ENCODE measurements at places on chromosomes 2 and 18.

DNA sequence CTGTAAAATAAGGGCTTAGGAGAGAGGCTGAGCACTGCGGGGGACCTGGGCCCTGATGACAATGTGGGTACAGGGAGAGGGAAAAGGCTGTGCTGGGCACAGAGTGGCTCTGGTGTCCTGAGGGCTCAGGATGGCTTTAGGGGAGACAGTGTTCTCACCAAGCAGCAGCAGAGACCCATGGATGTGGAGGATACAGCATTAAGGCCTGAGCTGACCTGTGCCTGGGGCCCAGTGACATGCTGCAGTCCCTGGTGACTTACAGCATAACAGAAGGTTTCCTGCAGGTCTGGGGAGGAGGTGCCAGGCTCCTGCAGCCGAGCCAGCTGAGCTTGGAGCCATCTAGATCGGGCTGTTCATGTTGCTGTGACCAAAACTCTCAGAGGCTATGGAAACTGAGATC, 191.3 kb upstream of the SMAD2 start:
- no peak for DNase-seq

DNA sequence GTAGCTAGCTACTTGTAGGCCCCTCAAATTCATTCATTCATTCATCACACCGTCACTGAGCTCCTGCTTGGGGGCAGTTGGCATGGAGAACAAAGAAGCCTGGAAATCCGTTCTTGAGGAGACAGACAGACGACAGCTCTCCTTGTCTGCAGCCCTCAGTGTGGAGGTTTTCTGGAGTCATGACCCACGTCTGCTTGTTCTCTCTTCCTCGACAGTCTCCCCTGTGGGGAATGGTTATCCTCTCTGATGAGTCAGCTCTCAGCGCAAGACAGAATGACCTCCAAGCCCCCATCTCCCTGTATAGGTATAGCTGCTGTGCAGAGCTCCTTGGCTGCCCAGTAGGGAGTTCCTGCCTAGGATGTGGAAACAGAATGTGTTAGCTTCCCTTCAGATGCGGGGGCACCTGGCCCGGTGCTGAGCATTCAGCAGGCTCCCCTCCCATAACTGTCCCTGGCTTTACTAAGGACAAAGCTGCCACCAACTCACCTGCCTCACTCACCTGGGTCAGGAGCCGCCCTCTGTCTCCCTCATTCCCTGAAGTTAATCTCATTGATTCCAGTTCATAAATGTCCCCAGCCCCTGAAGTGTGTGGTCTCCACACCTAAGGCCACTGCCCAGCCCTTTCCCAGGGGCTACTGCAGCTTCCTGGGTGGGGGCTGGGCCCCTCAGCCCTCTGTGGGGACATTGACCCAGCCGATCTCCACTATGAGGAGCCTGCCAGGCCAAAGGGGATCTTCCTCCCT, 124.7 kb downstream of the ACKR3 start:
- no peak for DNase-seq

- no peak for DNase-seq
These were observed 22.5 kb upstream of the RAB27B start for GRCh38 chr18:54805571-54806334.

DNA sequence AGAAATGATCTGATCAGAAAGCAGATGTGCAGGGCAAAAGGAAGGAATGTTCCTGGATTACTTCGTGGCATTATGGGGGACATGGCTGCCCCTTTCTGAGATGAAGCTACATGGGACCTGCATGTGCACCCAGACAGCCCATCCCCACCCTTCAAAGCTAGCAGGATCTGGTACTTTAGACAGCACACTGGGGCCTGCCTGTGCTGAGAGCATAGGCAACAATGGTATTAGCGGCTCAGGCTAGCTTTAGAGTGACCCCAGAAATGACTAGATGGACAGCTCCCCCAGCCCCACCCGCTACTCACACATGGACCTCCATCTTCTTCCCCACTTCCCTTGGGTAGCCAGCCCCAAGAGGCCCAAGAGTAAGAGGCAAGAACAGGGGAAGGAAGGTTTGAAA, 61.5 kb upstream of the NFE2L2 start:
- no peak for DNase-seq

GRCh38 chr18:78662879-78663278, 316.7 kb upstream of the SALL3 start:
- no peak for DNase-seq

GRCh38 chr2:121905201-121905600, 149.8 kb downstream of the TSN start:
- no peak for DNase-seq

- DNase-seq: no peak
These were observed 11.1 kb upstream of the BIN1 start for GRCh38 chr2:127118038-127118437.

GRCh38 chr2:61775956-61776570, 77.8 kb downstream of the FAM161A start:
- no peak for DNase-seq

Measured in stimulated activated CD4-positive, alpha-beta T cell treated with anti-CD3 and anti-CD28 coated beads, Interleukin-1b, Interleukin-23, amount 100 ng/mL, for 4 hours (primary cell).